ENCODE measurements at places on chromosomes 6 and 20.

DNA sequence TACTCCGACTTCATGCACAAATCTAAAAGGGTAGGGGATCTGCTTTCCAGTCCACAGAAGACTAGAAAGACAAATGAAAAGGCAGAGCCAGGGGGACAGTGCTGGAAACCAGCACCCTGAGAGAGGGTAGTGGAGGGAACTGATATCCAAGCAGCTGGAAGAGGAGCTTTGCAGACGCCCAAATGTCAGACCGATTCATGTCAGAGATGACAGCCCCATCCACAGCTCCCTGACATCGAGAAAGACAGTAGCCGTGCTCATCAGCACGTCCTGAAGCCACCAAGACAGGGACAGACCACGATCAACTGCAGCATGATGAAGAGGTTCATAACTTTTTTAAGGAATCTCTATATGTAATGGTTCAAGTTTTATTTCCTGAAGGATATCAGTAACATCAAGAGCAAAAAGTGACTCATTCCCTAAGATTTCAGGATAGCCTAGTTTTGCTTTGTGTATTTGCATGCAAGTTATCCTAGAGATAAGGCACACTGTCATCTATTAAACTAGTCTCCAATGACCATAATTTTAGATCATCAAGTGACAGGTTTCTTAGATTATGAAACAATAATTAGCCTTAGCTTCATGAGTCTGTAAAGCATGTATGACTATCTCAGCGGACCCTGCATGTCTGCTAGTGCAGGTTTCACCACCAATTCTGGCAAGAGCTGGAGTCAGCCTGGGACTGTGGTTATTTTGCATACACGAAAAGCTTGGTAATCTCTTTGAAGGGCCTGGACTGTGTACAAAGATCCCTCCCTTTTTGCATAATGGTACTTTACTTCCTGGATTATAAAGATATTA is 43.0 kb downstream of the PRDM1 start:
- DNase-seq, result peak; percentile 79

GRCh38 chr20:41150664-41151063 is 13.3 kb downstream of the PLCG1 start:
- DNase-seq, result no peak

- DNase-seq, result no peak
Observed at GRCh38 chr6:8930009-8930408, 494.7 kb upstream of the SLC35B3 start.

GRCh38 chr20:62439218-62439617 is 11.9 kb upstream of the RBBP8NL start:
- DNase-seq, result no peak

- no peak for DNase-seq
Observed at GRCh38 chr6:8439601-8440268, 4.4 kb upstream of the SLC35B3 start.

DNA sequence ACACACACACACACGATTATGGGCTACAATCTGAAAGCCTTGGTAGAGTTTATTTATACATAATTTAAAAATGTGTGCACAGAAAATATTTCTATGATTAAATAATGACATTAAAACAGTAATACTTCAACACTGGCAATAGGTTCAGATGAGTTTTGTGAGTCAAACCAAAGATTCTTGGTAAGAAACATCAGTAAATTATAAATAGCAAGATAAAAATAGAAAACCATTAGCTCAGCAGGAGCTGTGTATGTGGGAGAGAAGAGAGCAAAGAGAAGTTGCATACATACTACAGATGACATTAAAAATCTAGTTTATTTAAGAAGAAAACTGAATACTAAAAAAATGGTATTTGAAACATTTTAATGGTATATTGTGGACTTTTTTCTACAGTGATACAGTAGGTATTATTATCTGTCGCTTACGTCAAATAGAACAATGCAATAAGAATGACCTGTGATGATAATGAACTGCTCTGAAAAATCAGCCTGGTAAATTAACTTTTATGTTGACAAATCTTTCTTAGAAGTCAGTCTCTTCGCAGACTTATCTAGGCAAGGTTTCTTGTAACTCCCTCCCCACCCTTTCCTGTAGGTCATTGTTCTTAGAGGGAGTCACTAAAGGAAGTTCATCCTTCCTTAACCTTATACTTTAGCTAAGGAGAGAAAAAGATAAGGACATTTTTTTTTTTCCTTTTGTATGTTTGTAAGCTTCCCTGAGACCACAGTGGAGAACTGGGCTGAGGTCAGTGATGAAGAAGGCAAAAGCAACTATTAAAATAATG is 149.3 kb downstream of the GJA1 start:
- peak; percentile 34 for DNase-seq
